ENCODE measurements at places on chromosomes 11 and 22. TPM values are rescaled to one million over a fixed set of nuclear protein-coding genes. Genes with fewer than 3 reads are reported as not detected.

MS4A10 gene
- total RNA-seq = not detected

UBQLNL gene
- 1.3 TPM for total RNA-seq

GRCh38 chr22:35274154-35274871, 17.0 kb downstream of the HMGXB4 start:
- no peaks in the 10 kb centered on the region for H3K27me3 ChIP-seq
- no peak overlapping the region for H3K27ac ChIP-seq
- DNase-seq = no peak
- no peaks in the 10 kb centered on the region for H3K36me3 ChIP-seq
- no peak overlapping the region for H3K4me3 ChIP-seq

DNA sequence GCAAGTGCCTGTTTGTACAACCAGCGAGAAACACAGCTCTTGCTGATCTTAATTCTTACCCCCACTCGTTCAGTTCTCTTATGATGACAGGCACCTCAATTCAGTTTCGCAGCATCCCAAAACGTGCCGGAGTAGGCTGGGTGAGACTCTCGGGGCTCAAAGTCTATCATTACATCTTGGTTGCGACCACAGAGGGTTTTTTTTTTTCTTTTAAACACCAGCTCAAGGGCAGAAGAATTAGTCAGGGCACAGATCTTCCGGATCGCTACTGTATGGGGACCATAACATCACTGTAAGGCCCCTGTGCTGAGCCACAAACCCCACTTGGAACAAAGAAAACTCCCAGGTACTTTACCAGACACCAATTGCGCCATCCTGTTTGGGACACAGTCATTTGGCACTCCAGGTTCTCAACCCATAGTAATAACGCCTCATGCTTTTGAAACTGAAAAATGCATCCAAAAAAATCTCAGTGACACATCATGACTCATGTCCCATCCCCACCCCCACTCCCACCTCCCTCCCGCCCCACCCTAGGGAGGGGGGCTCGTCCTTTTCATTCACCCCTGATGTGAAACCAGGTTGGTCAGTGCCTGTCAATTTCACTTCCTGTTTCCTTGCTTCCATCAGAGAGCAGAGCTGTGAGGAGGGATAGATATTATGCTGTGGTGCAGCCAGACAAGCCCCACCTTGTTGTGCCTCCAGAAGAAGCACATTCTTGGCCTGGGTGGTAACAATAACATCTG, 41.0 kb upstream of the CD5 start:
- no peaks in the 10 kb centered on the region for H3K27me3 ChIP-seq
- H3K4me1 ChIP-seq = no peaks in the 10 kb centered on the region
- H3K4me3 ChIP-seq = no peak overlapping the region
- H3K27ac ChIP-seq = no peak overlapping the region
- H3K36me3 ChIP-seq = no peaks in the 10 kb centered on the region

- H3K4me1 ChIP-seq = no peaks in the 10 kb centered on the region
- no peak overlapping the region for H3K4me3 ChIP-seq
- no peaks in the 10 kb centered on the region for H3K36me3 ChIP-seq
- no peak overlapping the region for H3K27ac ChIP-seq
Measured at GRCh38 chr11:15497366-15497765, 382.6 kb downstream of the INSC start.

DNA sequence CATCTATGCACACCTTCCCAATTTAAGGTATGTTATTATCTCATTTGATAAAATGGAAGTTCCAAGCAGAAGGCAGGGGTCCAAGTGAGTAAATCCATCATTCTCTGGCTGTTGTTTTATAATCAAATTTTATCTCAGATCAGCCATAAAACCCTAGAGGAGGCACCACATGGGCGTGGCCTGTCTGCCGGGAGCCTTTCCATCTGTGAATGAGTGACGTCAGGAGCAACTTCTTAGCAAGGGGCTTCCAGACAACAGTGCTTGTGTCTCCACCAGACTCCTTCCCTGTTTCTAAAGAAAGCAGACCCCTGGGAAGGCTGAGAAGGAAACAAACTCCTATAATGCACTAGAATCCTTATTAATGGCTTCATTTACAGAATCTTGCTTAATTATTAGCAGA, 13.5 kb downstream of the SEZ6L start:
- H3K27ac ChIP-seq = no peak overlapping the region
- H3K4me3 ChIP-seq = no peak overlapping the region
- no peaks in the 10 kb centered on the region for H3K36me3 ChIP-seq
- H3K27me3 ChIP-seq = no peaks in the 10 kb centered on the region

- no peaks in the 10 kb centered on the region for H3K27me3 ChIP-seq
- H3K4me1 ChIP-seq = no peaks in the 10 kb centered on the region
- no peak overlapping the region for H3K4me3 ChIP-seq
- DNase-seq = no peak
- H3K27ac ChIP-seq = no peak overlapping the region
- no peaks in the 10 kb centered on the region for H3K36me3 ChIP-seq
Measured at GRCh38 chr11:17702876-17703275, 16.5 kb upstream of the MYOD1 start.

C22orf39 gene
- total RNA-seq = 33.4 TPM

DNA sequence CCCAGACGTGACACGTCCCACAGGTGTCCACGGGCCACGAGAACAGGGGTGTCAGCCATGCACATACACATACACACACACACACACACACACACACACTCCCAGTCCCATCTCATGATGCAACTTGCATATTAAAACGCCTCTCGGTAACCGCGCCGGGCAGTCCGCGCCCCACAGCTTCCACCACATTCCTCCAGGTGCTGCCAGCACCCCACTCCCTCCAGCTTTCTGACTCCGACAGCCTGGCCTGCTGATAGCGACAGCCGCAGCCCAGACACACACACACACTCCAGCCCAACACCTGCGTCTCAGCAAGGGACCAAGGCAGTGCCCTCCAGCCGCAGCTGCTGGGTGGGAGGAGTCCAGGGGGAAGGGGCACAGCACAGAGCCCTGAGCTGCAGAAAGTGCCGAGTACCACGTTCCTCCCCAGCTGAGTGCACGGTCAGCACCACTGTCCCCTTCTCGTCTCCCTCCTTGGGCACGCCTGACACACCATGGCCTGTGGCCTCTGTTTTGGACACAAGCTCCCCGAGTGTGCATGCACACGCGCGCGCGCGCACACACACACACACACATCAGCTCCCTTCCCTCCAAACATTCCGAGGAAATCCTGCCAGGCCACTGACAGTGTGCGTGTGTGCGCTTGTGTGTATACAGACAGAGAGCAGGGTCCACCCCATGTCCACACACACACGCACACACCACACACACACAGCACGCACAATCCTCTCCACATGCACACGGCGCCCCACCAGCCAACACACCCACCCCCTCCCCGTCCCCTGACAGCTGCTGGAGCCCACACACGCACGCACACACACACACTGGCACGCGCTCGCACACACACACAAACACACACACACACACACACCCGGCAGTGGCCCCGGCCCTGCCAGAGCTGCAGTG, 1.2 kb downstream of the ELFN2 start:
- H3K27me3 ChIP-seq = no peaks in the 10 kb centered on the region
- DNase-seq = no peak
- no peak overlapping the region for H3K27ac ChIP-seq
- H3K4me3 ChIP-seq = no peak overlapping the region
- no peaks in the 10 kb centered on the region for H3K4me1 ChIP-seq

- no peaks in the 10 kb centered on the region for H3K4me1 ChIP-seq
- H3K27me3 ChIP-seq = no peaks in the 10 kb centered on the region
Measured at GRCh38 chr11:21711341-21711740, 481.5 kb upstream of the ANO5 start.

- no peaks in the 10 kb centered on the region for H3K27me3 ChIP-seq
- no peaks in the 10 kb centered on the region for H3K36me3 ChIP-seq
- no peak overlapping the region for H3K4me3 ChIP-seq
- no peak overlapping the region for H3K27ac ChIP-seq
- no peaks in the 10 kb centered on the region for H3K4me1 ChIP-seq
- no peak for DNase-seq
Measured at GRCh38 chr11:44530413-44531115, 34.9 kb upstream of the CD82 start.

DNA sequence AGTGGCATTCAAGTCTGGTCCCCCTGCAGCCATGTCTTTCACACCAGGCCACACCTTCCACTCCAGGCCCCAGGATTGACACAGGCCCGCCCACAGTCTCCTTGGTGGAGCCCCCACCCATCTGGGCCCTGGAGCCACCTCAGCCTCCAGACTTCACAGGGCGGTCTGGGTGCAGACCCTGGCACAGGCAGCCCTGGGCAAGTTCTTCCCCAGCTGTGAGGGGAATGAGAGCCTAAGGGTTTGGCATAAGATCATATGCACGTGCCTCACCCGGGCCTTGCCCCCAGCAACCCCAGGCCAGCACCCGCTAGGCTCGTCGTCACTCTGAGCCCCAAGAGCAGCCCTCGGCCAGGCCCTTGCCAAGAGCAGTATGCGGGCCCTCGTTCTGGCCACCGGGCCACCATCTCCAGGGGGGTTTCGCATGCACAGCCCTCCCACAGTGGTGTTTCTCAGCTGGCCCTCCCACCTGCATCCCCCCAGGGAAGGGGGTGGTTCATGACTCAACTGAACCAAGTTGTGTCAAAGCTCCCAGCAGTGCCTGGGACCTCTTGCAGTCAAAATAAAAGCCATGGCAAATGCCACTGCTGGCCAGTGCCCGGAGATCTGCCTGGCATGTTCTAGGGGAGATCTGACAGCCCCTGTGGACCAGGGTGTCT, 70.4 kb upstream of the KCNQ1OT1 start:
- peak; percentile 31 for DNase-seq
- no peaks in the 10 kb centered on the region for H3K36me3 ChIP-seq
- H3K4me1 ChIP-seq = no peaks in the 10 kb centered on the region
- H3K27ac ChIP-seq = no peak overlapping the region

DNA sequence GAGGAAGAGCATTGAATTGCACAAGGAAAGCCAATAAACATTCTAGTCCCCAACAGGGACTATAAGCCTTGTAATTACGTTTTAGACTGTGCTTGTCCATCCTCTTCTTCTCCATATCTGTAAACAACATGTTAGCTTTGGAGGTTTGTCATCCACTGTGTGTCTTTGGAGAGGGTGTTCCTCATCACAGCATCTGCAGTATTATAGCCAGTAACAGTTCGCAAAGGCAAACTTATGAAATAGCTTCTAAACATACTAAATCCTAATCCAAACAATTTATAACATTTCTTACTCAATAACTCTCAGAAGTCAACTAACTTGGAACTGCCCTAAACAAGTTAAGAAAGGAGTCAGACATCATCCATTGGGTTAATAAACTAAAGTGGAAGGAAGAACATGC, 10.3 kb upstream of the BDNF start:
- no peaks in the 10 kb centered on the region for H3K27me3 ChIP-seq
- no peak overlapping the region for H3K4me3 ChIP-seq
- no peak for DNase-seq
- H3K4me1 ChIP-seq = no peaks in the 10 kb centered on the region
- H3K27ac ChIP-seq = no peak overlapping the region
